Thoracic aorta (tissue), 2 donors: ENCODE measurements at places on chromosomes 2 and 18.

GRCh38 chr18:69631281-69631680 is 230.6 kb downstream of the DOK6 start:
- DNase-seq: no peak

DNA sequence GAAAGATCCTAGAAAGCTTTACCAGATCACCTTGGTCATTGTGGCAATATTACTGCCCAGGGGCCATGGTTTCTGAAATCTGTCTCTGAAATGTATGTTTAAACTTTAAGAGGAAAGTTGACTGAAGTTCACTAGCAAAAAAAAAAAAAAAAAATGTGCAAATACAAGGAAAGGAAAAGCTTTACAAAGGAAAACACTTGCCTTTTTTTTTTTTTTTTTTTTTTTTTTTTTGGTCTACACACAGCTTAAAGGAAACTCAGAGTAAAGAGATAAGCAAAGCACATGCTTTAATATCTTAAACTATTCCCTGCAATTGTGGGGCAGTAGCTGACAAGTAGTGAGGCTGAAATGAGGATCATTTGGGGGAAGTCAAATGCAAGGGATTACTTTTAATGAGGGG is 174.2 kb upstream of the EPAS1 start:
- DNase-seq: no peak

- DNase-seq: no peak
Observed at GRCh38 chr2:222734703-222735014, 63.2 kb downstream of the MOGAT1 start.

GRCh38 chr2:120576509-120577474 is 158.9 kb upstream of the GLI2 start:
- DNase-seq: no peak

- DNase-seq: no peak
Observed at GRCh38 chr2:157874997-157875640, 1.0 kb downstream of the ACVR1 start.
